CD14-positive monocyte (primary cell): ENCODE measurements at places on chromosomes 7 and 10. TPM values are rescaled to one million over a fixed set of nuclear protein-coding genes. Genes with fewer than 3 reads are reported as not detected.
A peak's percentile ranks its signal among the peaks of the same experiment; 100 is the strongest.

SMO gene
- 0.07 and 0.08 TPM in 2 replicates for polyA plus RNA-seq

GPR22 gene
- 0.18 TPM for polyA plus RNA-seq

COL1A2 gene
- not detected for polyA plus RNA-seq

SH2D4B gene
- polyA plus RNA-seq = 0.01 TPM in 1 of 2 replicates, not detected in the other

CTBP2 gene
- 40.9 TPM for polyA plus RNA-seq

ANKIB1 gene
- 5.7 TPM for polyA plus RNA-seq

FGF8 gene
- polyA plus RNA-seq = not detected in 2 replicates

C10orf67 gene
- not detected for polyA plus RNA-seq

CALML3 gene
- not detected in 2 replicates for polyA plus RNA-seq

CYP3A7 gene
- not detected in 2 replicates for polyA plus RNA-seq

DNA sequence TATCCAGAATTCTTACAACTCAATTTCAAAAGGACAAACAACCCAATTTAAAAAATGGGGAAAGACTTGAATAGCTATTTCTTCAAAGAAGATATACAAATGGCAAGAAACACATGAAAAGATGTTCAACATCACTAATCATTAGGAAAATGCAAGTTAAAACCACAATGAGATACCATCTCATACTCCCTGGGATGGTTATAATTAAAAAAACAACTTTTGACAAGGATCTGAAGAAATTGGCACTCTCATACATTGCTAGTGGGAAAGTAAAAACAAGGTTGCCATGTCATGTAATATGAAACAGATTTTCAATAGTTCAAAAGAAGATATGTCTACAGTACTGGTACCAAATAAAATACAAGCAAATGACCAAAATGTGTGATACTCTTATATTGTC lies 9.0 kb downstream of the OAT start:
- H3K27ac ChIP-seq = no peak overlapping the region
- H3K27me3 ChIP-seq = no peaks in the 10 kb centered on the region
- DNase-seq = no peak
- H3K4me3 ChIP-seq = no peak overlapping the region
- peaks cover 33% of the 10 kb centered on the region for H3K36me3 ChIP-seq
- H3K4me1 ChIP-seq = peaks cover 2% of the 10 kb centered on the region

DNA sequence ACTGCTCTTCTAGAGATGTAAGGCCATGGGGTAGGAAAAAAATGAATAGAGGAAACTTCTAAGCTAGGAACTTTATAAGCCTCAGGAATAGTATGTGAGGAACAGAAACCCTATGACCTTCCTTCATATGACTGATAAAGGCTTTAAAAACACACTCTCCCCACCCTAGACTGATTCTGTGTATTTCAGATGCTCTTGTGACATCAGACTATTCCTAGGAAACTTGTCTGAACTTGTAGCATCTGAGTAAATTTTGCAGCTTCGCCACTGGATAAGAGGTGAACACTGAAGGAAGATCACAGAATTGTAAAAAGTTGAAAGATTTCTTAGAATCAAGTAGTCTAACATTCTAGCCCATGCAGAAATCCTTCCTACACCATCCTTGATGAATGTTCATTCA lies 31.0 kb upstream of the CBLL1 start:
- H3K36me3 ChIP-seq = no peaks in the 10 kb centered on the region
- H3K27ac ChIP-seq = no peak overlapping the region
- no peaks in the 10 kb centered on the region for H3K4me1 ChIP-seq

DNA sequence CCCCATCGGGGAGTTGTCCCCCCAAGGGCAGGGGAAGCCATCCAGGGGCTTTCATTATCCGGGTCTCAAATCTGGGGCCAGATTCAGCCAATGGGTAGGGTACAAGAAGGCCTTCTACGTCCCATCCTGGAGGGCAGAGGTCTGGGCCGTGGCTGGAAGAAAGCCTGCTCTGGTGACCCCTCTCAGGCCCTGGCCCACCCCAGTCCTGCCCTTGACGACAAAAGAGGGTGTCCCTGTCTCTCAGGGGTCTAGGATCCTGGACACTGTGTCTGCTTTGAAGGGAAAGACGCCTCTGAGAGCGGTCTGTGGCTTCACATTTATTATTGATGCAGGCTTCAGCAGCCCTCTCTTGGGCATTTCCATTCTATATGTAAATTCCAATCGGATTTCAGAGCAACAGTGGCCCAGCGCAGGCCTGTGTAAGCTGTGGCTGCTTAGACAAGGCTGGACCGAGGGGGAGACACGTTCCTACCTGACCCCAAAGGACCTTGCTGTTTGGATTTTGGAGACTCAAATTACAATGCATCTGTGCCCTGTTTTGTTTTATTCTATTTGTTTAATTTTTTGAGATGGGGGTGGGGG lies 83.2 kb upstream of the BAIAP2L1 start:
- no peak for DNase-seq
- no peaks in the 10 kb centered on the region for H3K4me1 ChIP-seq
- H3K36me3 ChIP-seq = no peaks in the 10 kb centered on the region
- H3K27ac ChIP-seq = no peak overlapping the region
- no peak overlapping the region for H3K4me3 ChIP-seq

GRCh38 chr7:143375298-143376034 lies 5.7 kb upstream of the ZYX start:
- H3K4me1 ChIP-seq = peaks cover 85% of the 10 kb centered on the region
- no peaks in the 10 kb centered on the region for H3K27me3 ChIP-seq
- peak overlapping the region; percentile 31 for H3K4me3 ChIP-seq
- DNase-seq = peak; percentile 87
- no peaks in the 10 kb centered on the region for H3K36me3 ChIP-seq

DNA sequence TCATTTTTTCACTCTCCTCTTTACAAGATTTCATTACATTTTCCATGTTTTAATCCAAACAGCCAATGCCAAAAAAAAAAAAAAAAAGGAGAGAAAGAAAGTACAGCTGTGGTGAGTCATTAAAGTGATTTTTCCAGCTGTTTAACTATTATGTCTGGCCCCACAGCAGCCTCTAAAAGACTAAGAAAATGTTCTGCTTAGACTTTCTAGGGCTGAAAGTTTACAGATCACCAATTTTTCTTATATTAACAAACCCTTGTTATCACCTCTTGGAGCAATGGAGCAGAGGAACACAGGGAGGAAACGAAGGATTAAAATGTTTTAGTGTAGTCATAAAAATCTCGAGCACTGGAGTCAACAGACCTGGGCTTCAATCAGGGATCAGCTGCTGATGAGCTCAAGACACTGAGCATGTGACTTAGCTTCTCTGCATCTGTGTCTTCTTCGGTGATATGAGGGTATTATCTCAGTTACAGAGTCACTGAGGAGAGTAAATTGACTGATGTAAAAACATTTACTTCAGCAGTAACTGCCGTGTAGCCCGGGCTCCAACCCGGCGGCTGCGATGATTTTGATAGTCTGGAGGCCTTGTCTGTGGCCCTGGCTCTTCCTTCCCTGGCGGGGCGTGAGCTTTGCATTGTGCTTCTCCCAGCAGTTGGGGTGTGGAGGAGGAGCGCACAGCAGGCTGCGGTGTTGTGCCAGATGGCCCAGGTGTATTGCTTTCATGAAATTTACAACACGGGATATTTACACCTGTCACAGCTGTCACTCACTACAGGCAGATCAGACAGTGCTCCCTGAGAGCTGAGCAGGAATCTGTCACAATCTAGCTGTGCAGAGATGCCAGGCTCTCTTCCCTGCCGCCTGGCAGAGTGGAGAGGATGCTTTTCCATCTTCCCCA lies 298.3 kb upstream of the FZD8 start:
- H3K4me3 ChIP-seq = no peak overlapping the region
- no peak for DNase-seq
- no peaks in the 10 kb centered on the region for H3K4me1 ChIP-seq
- H3K27me3 ChIP-seq = no peaks in the 10 kb centered on the region

GRCh38 chr7:5431560-5432015 lies 8.0 kb upstream of the TNRC18 start:
- H3K4me1 ChIP-seq = peaks cover 26% of the 10 kb centered on the region
- H3K27me3 ChIP-seq = no peaks in the 10 kb centered on the region
- H3K36me3 ChIP-seq = no peaks in the 10 kb centered on the region
- no peak for DNase-seq
- H3K4me3 ChIP-seq = no peak overlapping the region
- H3K27ac ChIP-seq = no peak overlapping the region

DNA sequence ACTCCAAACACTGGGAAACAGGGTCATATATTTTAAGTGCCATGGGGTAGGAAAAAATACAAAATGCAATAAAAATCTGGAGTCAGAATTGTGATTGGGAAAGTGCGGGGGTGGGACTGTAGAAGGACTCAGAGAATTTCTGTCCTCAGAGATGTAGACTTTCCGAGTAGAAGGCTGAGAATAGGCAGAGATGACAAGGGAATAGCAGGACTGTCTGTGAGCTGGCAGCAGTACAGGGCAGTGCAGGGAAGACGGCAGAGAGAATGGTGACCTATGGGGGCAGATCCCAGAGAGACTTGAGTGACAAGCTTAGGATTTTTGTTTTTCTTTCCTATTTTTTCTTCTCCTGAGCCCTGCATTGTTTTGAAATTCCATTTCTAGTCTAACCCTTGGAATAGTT lies 127.6 kb downstream of the SLC16A9 start:
- H3K4me1 ChIP-seq = no peaks in the 10 kb centered on the region
- H3K4me3 ChIP-seq = no peak overlapping the region
- H3K27me3 ChIP-seq = no peaks in the 10 kb centered on the region
- no peak for DNase-seq
- no peaks in the 10 kb centered on the region for H3K36me3 ChIP-seq

DNA sequence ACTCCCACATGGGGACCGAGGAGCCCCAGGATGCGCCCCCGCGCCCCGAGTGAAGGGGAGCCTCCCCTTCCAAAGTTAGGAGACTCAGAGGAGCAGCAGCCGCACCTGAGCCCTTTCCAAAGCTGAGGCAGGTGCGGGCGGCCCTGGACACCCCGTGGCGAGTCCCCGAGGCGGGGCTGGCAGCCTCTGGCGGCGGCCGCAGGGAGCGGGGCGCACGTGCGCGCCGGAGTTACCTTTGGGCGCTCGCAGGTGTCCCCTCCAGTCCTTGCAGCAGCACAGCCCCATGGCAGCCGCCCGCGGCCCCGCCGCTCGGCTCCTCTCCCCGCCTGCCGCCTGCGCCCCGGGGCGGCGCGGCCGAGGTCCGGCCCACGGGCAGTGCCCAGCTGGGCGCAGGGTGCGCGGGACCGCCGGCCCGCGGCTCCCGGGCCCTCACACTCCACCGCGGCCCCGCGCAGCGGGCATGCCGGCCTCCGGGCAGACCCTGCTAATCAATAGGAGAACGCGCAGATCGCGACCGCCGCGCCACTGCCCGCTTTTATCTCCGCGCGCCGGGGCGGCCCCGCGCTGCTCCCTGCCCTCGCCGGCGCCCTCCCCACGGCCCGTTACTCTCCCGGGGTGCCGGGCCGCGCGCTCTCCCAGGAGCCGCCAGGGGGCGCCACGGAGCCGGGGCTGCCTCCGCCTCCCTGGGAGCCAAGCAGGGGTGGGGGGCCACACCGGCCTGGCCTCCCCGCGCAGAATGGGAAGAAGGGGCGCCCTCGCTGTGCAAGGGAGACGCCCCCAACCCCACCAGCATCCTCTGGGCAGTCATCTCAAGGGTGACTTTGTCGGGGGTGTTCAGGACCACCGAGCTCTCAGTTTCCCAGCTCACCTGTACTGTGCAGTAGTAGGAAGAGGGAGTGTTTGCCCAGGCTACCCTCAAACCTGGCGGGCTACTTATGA lies 80.8 kb downstream of the ARHGAP22 start:
- no peak for DNase-seq

DNA sequence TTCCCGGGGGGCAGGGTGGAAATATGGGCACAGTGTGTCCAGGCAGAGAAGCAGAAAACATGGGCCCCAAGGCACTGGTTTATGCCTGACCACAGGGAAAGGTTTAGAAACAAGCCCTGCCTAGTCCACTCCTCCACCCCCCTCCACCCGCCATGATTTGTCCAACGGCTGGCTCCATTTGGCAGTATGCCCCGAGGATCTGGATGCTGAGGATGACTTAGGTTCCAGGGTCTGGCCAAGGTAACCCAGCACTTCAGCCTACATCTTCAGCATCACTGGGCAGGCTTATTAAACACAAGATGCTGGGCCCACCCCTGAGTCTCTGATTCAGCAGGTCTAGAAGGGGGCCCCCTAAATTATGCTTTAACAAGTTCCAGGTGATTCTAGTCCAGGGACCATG lies 121.9 kb downstream of the RALA start:
- no peak overlapping the region for H3K4me3 ChIP-seq
- DNase-seq = no peak
- no peaks in the 10 kb centered on the region for H3K4me1 ChIP-seq

DNA sequence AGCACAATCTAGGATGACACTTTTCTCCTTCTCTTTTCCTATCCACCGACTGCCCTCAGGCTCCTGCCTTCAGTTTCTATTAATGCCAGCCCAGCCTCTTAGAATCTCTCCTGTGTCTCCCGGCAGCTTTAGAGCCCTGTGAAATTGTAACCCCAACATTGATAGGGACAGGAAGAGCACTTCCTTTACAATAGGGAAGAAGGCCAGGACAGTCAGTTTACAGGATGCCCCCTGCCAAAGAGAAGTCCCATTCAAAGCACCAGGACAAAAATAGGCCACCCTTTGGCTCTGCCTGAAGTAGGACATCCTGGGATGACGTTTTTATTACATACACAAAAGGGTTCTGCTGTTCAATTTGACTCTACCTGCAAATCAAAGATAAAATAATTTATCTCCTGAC lies 64.7 kb upstream of the ANK3 start:
- H3K4me1 ChIP-seq = no peaks in the 10 kb centered on the region
- no peak overlapping the region for H3K4me3 ChIP-seq
- no peak overlapping the region for H3K27ac ChIP-seq
- H3K36me3 ChIP-seq = no peaks in the 10 kb centered on the region
- no peak for DNase-seq
- H3K27me3 ChIP-seq = no peaks in the 10 kb centered on the region

DNA sequence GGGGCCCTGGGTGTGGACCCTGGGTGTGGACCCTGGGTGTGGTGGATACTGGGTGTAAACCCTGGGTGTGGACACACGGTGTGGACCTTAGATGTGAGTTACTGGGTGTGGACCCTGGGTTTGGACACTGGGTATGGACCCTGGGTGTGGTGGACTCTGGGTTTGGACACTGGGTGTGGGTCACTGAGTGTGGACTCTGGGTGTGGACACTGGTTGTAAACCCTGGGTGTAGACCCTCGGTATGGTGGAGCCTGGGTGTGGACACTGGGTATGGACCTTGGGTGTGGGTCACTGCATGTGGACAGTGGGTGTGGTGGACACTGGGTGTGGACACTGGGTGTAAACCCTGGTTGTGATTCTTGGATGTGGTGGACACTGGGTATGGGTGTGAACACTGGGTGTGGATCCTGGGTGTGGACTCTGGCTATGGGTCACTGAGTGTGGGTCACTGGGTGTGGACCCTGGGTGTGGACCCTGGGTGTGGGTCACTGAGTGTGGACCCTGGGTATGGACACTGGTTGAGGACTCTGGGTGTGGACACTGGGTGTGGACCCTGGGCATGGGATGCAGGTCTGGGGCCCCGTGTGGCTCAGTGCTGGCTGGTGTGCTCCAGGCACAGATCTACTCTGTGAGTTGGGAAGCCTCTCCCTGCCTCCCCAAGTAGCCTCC lies 356.2 kb downstream of the GLRX3 start:
- no peaks in the 10 kb centered on the region for H3K4me1 ChIP-seq
- no peak overlapping the region for H3K27ac ChIP-seq
- no peak for DNase-seq
- H3K36me3 ChIP-seq = no peaks in the 10 kb centered on the region

DNA sequence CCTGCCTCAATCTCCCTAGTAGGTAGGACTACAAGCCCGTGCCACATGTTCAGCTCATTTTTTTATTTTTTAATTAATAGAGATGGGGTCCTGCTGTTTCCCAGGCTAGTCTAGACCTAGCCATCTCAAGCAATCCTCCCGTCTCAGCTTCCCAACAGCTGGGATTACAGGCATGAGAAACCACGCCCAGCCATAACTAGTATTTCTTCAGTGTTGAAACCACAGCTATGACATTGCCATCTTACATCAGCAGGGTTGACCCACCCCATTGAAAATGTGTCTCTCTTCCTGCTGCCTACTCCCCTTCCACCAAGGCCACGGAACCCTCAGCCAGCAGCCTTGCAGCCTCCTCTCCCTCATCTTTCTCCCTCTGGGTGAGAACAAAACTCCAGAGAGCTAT lies 62.1 kb upstream of the ZNF746 start:
- H3K27me3 ChIP-seq = no peaks in the 10 kb centered on the region
- peak overlapping the region; percentile 67 for H3K27ac ChIP-seq
- H3K4me1 ChIP-seq = peaks cover 14% of the 10 kb centered on the region
